EH (cell line): ENCODE measurements at places on chromosomes 12 and 14.

GRCh38 chr14:75283162-75283832, 4.7 kb downstream of the FOS start:
- no peak for DNase-seq

DNA sequence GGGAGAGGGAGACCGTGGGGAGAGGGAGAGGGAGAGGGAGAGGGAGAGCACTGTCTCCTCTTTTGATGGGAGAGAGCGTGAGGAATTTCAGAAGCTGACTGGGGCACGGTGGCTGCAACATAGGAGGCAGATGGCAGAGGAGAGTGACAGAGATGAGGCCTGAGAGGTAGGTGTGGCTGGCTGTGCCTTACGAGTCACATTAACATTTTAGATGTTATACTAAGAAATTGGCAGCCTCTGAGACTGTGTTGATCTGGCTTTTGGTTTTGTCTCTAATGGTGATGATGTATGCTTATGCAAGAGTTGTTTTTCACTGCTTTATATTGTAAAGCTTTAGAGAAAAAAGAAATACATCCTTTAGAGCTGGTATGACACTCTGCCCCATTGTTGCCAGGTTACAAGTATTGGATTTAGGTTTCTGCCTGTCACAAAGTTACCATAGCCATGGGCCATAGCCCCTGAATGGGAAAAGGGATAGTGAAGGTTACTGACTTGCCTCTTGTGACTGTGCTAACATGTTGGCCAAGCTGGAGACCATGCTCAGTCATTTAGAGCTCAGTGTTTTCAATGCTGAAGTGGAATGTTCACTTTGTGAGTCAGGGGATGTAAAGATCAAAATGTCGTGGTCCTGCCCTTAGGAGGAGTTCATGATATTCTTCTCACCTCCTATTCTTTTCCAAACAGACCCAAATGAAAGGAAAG, 186.2 kb downstream of the SYNE2 start:
- DNase-seq: peak; percentile 27

GRCh38 chr14:66139432-66139831, 346.7 kb upstream of the CCDC196 start:
- DNase-seq: no peak

- peak; percentile 14 for DNase-seq
Measured at GRCh38 chr14:98952593-98953350, 319.2 kb downstream of the BCL11B start.

- peak; percentile 55 for DNase-seq
Measured at GRCh38 chr12:42332301-42333285, 6.6 kb downstream of the PPHLN1 start.

DNA sequence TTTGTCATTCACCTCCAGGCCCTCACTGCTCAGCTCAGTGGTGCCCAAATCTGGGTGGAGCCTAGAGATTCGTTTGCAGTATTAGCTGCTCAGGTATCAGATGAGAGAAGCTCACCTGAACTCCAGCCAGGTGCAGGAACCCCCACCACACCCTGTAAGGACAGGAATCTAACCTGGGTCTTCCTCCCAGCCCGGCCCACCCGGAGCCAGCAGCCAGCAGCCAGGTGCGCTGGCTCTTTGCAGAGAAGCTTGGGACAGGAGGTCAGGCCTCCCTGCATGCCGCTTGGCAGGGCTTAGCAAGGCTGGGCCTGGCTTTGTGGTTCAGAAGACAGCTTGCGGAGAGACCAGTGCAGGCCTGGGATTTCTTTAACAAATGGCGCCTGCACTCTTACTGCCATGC, 125.6 kb upstream of the MYL2 start:
- DNase-seq: no peak

GRCh38 chr12:25715102-25715501, 162.0 kb upstream of the LMNTD1 start:
- DNase-seq: peak; percentile 55

- no peak for DNase-seq
Measured at GRCh38 chr12:15163030-15163976, 57.9 kb downstream of the RERG start.

GRCh38 chr12:82523996-82524395, 162.7 kb upstream of the TMTC2 start:
- no peak for DNase-seq

DNA sequence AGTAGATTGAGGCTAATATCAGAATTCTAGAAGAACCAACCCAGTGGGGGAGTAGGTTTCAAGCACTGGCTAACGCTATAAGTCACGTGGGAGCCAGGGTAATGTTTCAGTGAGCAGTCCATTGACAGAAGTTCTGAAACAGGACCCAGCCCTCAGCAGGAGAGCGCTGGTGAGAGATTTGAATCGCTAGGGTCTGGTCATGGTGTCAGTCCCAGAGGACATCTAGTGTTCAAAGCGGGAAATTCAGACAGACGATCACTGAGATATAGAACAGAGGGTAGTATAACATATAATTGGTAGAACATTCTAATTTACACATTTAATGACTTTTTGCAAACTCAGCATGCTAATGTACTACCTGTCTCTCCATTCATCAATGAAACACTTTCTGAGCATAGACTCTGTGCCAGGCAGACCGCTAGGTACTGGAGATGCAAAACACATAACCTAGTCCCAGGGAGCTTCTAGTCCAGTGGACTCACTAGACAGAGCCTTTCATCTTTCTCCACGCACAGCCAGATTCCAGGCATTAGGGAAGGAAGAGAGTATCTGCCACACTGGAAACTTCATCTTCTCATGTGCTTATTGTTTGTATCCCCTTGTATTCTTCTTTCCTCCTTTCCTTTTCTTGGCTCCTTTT, 35.4 kb upstream of the RNASE3 start:
- peak; percentile 66 for DNase-seq

- peak; percentile 55 for DNase-seq
Measured at GRCh38 chr14:50531595-50532501, 521 bp downstream of the MAP4K5 start.

- DNase-seq: peak; percentile 86
Measured at GRCh38 chr14:91996948-91997371, 42.9 kb downstream of the TRIP11 start.

- no peak for DNase-seq
Measured at GRCh38 chr12:110669193-110669502, 19.8 kb downstream of the HVCN1 start.

DNA sequence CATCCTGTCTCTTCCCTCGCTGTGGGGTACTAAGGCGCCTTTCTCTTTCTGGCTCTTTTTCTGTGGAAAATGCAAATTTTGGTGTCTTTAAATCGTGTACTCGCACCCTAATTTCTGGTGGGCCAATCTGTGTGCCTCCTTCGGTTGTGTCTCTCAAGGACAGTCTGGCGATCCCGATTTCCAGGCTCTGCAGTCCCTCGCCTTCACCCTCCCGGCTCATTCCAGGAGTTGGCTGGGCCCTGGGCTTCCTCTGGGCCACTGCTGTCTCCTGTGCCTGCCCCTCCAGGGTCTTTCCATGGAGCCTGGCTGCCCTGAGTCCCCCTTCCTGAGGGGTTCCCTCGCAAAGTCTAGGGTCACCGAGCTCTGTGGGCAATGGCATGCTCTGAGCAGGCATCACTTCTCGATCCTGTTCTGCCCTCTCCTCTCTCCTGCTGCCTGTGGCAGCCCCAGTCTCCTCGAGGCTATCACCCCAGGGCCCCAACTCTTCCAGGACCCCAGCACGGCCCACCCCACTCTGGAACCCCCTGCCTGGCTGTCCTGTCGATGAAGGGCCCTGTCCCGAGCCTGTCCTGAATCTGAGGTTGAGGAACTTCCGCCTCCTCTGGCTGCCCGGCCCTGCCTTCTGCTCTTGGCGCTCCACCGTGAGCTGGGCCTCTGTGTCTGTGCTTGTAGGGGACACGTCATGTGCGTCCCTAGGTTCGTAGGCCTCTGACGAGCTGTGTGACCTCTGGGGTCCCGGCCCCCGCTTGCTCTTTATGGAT, 24.1 kb downstream of the AHNAK2 start:
- DNase-seq: no peak

DNA sequence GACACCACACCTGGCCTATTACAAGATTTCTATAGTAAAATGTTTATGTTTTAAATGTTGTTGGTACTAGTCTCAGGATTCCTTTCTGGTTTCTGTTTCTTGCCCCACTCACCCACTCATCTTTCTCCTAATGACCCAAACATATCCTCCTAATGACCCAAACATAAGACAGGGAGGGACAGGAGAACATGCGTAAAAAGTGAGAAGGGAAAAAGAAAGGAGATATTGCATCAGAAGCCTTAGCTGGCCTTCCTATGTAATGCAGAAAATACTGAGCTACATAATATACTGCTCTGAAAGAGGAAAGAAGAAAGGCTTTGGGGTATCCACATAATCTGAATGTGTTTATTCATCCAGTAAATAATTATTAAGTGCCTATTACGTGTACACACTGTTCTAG, 104.6 kb upstream of the GPHB5 start:
- DNase-seq: no peak

DNA sequence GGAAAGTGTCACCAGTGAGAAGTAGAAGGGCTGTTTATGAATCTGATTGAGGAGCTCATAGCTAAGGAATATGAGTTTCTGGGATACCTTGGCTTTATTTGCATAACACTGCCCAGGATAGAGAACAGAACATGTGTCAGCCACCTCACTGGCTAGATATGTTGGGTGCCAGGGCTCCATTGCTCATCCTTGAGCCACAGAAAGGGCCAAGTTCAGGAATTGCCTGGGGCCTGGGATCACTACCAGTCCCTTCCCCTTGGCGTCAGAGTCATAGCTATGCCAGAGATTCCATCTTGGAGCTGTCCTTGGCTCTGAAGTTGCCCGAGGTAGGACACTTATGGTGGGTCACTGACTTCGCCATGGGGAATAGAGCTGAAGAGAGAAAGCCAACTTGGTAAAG, 49.0 kb downstream of the IFT43 start:
- DNase-seq: peak; percentile 13

GRCh38 chr14:63966407-63966806, 113.6 kb downstream of the SYNE2 start:
- DNase-seq: no peak

- no peak for DNase-seq
Measured at GRCh38 chr14:54627219-54627539, 60.3 kb downstream of the SAMD4A start.

- no peak for DNase-seq
Measured at GRCh38 chr14:57865066-57865402, 858 bp downstream of the SLC35F4 start.
